ENCODE measurements at places on chromosomes 3 and 15.

GRCh38 chr3:149340310-149340933, 7.0 kb upstream of the TM4SF18 start:
- no peak for DNase-seq

GRCh38 chr3:177598097-177598833, 401.0 kb upstream of the TBL1XR1 start:
- DNase-seq: no peak

DNA sequence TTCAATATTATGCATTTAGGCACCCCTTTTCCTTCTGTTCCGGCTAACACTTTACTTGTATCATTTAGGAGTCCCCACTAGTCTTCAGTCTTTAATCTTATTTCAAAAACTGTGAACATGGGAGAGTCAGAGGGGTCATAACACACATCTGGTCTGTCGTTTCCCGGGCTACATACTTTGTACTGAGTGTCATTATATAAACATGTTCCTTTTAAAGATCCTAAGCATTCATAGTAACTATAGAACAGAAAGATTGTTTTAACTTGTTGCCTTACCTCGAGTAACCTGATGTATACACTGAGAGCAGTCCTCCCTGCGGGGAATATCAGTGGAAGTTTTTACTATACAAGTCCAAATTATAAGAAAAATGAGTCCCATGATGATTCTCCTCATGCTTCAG, 78.2 kb upstream of the VEPH1 start:
- no peak for DNase-seq

GRCh38 chr15:68618394-68618793, 39.6 kb downstream of the CORO2B start:
- no peak for DNase-seq

DNA sequence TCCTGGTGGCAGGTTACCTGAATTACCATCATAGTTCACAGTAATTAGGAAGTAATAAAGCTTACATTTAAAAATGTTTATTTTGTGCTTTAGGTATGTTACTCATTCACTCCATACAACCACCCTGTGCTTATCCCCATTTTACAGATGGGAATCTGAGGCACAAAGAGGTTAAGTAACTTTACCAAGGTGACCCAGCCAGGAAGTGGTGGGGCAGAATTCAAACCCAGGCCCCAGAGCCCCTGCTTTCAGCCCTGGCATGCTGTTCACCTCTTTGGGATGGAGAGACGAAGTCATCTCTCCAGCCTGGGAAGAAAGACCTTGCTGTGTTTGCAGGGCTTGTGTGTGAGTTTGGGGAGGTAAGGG, 285.6 kb upstream of the TPM1 start:
- no peak for DNase-seq

DNA sequence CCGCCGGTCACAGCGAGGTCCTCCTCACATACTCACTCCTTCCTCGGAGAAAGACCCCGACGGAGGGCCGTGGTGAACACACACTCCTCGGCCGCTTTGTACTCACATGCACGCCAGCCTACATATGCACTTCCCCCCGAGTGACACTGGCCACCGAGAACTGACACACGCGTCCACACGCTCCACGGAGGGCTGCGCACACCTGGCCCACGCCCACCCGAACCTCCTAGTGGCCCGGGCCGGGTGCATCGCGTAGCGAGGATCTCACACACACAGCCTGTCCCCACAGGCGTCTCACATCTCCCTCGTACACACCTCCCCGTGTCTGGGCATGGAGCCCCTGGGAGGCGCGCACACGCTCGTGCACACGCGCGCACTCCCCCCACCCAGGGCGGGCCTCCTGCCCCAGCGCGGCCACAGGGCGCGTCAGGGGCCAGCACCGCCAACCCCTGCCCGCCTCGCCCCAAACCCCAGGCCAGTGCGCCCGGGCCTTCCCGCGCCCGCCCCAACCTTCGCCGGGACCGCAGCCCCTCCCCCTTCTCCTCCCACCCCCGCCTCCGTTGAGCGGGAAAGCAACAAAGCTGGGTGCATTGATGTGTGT, 411 bp upstream of the C3orf70 start:
- DNase-seq: no peak

DNA sequence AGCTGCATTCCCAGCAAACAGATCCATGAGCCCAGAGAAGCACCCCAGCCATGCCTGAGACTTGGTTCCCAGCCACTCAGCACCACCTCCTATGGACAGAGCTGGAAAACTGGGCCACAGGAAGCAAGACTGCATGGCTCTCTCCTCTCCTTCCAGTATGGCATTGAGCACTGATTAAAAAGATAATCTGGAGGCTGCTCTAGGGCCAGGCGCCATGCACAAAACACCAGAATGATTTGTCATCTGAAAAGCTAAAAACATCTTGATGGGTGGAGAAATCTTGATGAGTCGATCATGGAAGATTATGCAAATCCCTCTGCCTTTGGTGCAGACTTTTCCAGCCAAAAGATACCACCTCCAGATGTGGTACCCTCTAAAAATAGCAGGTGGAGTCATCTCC, 62.7 kb upstream of the MRPS22 start:
- no peak for DNase-seq

GRCh38 chr15:85597155-85597815, 197.4 kb downstream of the KLHL25 start:
- DNase-seq: no peak

DNA sequence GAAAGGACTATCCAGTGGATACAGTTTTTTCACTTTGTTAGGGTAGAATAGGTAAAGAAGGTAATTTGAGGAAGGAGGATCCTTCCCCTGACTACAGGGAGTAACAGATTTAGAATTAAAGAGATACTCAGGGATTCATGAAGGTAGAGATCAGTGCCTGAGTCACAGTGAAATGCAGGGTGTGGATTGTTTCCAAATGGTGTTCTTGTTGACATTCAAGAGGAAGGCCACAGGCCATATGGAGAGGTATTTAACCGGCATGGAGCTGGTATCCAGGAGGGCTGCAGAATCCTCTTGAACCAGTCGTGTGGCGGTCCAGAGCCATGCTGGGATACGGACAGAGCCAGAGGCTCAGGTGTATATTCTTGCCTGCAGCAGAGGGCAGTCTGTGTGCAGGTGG, 28.2 kb downstream of the GYG1 start:
- DNase-seq: no peak

DNA sequence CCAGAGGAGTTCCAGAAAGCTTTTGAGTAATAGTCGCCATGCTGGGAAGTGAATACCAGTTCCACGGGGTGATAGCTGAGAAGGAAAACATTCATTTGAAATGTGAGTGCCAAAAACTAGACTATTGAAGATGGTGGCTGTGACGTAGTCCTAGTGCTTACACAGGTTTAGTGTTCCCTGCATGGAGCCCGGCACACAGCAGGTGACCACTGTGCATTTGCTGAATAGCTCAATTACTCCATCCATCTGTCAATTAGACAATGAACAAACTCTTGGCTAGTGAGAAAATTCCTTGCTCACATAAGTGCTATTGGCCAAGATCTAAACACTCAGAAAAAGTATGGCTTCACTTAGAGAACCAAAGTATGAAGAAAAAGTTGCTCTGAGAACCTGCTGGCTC, 448.1 kb upstream of the WNT5A start:
- DNase-seq: no peak

- no peak for DNase-seq
Observed at GRCh38 chr3:194756460-194756779, 70.7 kb downstream of the FAM43A start.

- no peak for DNase-seq
Observed at GRCh38 chr3:184545769-184546168, 15.8 kb upstream of the EPHB3 start.

DNA sequence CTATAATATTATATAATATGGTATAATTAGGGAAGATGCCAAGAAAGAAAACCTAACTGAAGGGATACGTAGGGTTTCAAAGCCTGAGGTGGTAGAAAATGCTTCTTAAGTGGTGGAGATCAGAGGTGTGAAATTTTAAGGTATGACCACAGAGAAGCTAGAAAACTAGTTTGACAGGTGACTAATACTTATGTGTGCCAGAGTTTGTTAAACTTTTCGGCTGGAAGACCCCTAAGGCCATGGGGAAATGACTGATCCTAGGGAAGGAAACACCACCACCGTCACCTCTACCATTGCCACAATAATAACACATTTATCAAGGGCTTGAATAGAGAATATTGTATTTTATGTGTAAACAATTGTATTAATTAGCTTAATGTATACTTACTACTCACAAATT, 261.4 kb upstream of the GBE1 start:
- DNase-seq: no peak

- DNase-seq: no peak
Observed at GRCh38 chr15:80982205-80982604, 7.4 kb downstream of the MESD start.

DNA sequence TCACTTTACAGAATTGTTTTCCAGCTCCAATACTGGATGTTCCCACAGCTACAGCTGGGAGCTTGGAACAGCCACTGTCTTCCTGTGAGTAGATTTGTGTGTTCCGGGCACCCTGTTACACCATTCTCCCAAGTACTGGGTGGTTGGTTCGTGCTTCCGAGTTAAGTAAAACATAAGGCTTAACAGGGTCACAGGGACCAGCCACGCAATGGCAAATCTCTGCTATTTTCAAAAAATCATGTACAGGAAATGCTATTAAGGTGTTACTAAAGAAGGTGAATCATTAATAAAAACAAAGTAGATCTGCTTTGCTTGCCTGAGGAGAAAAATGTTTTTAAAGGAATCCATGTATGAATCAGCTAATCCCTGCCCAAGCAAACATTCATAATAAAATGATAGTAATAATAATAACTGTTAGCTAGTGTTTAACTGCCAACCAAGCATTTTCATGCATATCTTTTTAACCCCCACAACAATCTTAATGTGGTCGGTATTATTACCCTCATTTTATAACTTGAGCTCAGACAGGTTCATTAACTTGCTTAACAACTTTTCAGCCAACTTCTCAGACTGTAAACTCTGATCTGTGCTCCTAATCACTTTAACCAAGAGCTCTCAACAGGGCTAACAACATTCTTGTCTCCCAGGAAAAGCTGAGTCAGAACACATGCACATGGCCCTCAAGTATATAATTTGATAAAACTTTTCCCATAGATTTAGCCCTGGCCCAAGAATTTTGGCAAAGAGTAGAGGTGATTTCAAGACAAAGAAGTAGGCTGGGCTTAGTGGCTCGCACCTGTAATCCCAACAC, 2.7 kb upstream of the C2CD4A start:
- DNase-seq: no peak

- DNase-seq: no peak
Observed at GRCh38 chr3:36730966-36731365, 33.4 kb downstream of the DCLK3 start.

- DNase-seq: no peak
Observed at GRCh38 chr3:8635631-8636030, 9.0 kb downstream of the SSUH2 start.

- peak; percentile 18 for DNase-seq
Observed at GRCh38 chr3:14467814-14468620, 65.6 kb downstream of the SLC6A6 start.

DNA sequence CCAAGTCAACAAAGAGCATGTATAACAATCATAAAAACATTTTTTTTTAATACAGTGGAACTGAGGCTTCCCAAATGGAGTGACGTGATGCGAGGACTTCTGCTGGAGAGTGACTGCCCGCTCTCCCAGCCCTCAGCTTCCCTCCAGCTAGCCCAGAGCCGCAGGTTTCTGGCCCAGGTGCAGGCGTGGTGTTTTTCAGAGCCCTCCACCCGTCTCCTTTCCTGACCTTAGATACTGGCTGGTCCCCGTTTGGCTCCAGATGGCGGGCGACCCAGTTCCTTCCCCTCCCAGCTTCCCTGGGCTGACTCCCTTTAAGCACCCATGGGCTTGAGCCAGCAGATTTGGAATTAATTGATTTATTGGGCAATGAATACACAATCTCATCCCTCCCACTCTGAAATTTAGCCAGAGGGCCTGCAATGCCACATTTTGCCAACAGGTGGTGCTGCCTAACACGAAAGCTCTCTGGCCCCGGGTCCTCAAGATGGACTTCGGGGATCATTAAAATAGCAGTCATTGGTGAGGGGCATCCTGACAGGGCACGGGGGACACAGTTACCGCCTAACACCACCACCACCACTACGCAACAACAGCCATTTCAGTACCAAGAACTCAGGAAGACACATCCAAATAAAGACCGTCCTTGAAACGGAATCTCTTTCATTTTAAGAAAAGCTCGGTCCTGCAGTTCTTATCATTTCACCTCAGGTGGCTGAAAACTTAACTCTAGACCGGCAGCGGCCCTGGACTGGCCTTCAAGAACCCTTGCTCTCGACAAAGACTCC, 47.5 kb upstream of the MUC4 start:
- peak; percentile 76 for DNase-seq

- DNase-seq: no peak
Observed at GRCh38 chr15:68106656-68107055, 52.5 kb downstream of the PIAS1 start.

DNA sequence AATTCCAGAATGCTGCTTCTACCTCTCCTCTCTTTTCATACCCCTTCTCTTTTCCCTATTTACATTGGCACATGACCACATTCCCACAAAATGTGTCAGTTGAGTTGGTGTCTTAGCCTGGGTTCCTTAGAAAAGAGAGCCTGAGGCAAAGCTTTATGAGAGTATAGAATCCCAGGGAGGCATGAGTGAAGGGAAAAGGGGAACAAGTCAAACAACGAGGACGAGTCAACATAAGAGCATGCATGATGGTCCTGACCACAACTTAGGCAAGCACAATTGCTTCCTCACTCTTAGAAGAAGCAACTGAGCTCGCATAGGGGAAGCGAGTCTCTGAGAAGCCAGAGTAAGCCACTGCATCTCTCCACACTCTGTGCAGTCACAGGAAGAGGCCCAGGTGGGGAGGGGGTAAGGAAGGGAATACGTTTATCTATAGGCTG, 15.4 kb upstream of the ZNF774 start:
- DNase-seq: no peak

DNA sequence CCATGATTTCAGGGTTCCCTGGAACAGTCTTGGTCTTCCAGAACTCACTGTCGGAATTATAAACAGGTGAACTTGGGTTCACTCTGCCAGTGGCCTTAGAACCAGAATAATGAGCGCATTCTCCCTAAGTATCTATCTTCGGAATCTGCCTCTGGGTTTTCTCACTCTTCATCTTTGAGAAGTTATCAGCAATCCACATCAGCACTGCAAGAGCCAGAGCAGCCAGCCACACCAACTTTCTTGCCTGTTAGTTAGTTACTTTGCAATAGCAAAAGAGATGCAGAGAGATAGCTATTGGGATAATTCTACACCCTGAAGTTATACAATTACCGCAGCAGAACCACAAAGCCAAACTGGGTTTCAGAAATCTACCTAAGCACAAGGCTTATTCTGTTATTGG, 25.8 kb downstream of the GLB1 start:
- DNase-seq: no peak

All from CD8-positive, alpha-beta memory T cell (primary cell).